ENCODE measurements at places on chromosomes 1 and 21.

DNA sequence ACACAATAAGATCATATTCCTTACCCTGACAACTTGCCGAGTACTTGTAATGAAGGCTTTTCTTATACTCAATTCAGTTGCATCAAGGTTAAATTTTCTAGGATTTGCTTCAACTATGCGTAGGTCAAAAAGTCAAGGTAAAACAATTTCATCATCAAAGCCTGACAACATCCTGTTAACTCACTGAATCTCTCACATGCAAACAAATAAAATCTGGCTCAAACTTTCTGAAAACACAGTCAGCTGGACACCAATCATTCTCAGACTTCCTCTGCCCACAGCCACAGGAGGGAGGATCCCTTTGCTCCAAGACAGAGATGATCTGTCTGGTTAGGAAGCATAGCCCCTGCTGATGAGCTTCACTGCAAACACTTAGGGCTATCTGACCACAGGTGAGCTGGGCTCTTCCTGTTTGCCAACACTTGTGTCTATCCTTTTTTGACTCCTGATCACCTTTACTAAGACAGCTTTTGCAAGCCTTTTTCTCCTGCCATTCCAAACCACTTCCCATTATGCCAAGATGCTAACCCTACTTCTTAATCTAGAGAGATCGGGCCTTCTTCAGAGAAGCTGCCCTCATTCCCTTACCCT, 20.0 kb downstream of the STX6 start:
- no peak for DNase-seq

GRCh38 chr1:112337028-112337531, 58.9 kb upstream of the CTTNBP2NL start:
- no peak for DNase-seq

GRCh38 chr1:93503816-93504215, 55.9 kb downstream of the FNBP1L start:
- no peak for DNase-seq

GRCh38 chr1:31073044-31073443, 7.5 kb upstream of the PUM1 start:
- no peak for DNase-seq

DNA sequence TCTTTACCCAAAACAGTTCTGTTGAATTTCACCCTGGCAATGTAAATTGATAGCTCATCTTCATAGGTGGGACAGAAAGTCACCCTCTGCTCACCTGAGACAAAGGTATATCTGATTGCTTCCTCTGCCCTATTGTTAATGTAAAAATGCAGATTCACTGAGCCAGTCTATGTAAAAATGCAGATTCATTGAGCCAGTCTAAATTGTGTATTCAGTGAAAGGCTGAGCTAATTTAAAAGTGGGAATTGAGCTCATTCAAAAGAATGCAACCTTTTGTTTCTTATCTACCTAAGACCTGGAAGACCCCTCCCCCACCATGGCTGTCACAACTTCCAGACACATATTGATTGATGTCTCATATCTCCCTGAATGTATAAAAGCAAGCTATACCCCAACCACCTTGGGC, 4.8 kb upstream of the MYSM1 start:
- DNase-seq = no peak

DNA sequence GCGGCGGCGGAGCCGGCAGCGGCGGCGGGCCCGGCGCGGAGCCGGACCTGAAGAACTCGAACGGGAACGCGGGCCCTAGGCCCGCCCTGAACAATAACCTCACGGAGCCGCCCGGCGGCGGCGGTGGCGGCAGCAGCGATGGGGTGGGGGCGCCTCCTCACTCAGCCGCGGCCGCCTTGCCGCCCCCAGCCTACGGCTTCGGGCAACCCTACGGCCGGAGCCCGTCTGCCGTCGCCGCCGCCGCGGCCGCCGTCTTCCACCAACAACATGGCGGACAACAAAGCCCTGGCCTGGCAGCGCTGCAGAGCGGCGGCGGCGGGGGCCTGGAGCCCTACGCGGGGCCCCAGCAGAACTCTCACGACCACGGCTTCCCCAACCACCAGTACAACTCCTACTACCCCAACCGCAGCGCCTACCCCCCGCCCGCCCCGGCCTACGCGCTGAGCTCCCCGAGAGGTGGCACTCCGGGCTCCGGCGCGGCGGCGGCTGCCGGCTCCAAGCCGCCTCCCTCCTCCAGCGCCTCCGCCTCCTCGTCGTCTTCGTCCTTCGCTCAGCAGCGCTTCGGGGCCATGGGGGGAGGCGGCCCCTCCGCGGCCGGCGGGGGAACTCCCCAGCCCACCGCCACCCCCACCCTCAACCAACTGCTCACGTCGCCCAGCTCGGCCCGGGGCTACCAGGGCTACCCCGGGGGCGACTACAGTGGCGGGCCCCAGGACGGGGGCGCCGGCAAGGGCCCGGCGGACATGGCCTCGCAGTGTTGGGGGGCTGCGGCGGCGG, 1.0 kb downstream of the ARID1A start:
- no peak for DNase-seq

Measured in GM12878 (cell line).